ENCODE measurements at places on chromosomes 16 and 17.

DNA sequence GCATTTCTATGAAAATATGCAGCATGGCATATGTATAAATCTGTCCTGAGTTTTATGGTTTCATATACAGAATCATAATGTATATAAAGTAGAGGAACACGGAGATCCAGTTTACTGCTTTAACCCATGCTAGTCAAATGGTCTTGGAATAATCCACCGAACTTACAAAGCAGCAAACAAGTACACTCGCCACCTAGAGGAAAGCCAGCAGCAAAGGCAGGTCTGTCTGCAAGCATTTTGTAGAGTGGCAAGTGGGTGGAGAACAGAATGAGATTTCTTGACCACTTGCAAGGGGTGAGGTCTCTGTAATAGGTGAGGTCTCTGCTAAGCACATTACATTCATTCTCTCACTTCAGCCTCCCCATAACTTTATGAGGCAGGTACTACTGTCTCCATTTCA is 308.3 kb downstream of the CA10 start:
- no peak for DNase-seq

DNA sequence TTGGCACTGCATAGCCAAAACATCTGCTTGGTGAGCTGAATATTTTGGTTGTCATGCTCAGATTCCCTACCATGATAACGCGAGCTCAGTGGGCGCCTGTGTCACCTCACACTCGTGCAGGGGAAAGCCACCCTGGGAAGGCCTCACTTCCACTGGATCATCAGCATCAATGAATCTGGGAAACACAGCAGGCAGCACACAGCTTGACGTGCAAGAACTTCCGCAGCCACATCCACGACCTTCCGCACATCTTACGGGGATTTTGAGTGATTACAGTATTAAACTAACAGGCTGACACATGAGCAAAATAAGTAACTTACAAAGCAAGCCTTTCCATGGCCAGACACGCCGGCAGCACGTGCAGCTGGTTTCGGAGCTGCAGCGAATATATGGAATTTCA is 54.7 kb upstream of the FOXF1 start:
- no peak for DNase-seq

- no peak for DNase-seq
Observed at GRCh38 chr17:41599680-41600079, 12.9 kb downstream of the KRT16 start.

DNA sequence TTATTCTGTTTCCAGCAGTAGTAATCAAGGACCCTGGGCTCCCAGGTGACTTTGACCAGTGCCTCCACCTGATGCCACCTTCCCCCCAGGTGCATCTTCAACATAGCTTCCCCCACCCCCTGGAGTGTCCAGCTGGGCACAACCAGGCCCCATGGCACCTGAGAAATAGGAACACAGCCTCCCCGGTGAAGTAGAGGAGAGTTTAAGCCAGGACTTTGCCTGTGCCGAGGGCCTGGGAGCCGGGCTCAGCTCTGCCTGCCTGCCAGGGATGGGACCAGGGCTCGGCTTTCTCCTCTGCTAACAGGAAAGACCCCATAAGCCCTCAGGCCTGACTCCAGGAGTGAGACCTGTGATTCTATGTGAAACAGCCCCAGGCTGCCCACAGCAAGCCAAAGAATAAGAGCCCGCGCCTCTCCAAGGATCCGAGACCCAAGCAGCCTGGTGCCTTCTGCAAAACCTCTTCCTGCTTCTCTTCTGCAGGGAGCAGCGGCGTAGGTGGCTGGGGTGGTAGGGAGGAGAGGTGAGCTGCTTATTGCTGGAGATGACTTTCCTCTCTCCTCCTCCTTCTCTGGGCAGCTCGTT is 16.4 kb upstream of the RBFOX3 start:
- no peak for DNase-seq
